ENCODE measurements at places on chromosomes 11 and 22. TPM values are rescaled to one million over a fixed set of nuclear protein-coding genes. Genes with fewer than 3 reads are reported as not detected.

GRCh38 chr22:44610071-44610470 lies 91.9 kb upstream of the PRR5 start:
- no peak for DNase-seq

GRCh38 chr11:561148-562003 lies 606 bp downstream of the RASSF7 start:
- no peak for DNase-seq

GRCh38 chr11:128471138-128471661 lies 116.2 kb downstream of the ETS1 start:
- DNase-seq, result no peak

DNA sequence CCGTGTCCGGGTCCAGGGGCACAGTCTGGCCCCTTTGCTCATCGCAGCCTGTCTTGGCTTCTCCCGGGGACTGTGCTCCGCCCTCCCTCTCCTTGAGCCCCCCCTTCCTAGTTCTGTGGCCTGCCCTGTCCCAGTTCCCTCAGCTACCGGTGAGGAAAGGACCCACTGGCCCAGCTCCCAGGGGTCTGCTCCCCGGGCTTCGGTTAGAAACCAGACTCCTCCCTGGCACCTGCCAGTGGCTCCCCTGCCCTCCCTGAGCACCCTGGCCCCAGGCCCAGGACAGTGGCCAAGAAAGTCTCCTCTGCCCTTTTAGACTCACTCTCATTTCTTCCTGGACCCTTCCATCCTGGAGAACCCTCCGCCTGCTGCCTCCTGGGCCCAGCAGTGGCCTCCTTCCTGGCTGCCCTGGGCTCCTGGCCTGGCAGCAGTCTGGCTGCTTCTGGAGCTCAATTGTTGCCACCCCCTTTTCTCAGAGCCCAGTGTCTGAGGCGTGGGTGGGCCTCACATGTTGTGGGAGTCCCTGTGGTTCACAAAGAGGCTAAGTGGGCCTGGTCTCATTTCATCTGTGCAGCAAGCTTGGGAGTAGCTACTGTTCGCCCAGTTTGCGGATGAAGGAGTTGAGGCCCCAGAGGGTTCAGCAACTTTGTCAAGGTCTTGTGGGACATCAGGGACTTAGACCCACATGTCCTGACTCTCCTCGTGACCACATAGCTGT lies 12.6 kb downstream of the PRDM11 start:
- no peak for DNase-seq

DNA sequence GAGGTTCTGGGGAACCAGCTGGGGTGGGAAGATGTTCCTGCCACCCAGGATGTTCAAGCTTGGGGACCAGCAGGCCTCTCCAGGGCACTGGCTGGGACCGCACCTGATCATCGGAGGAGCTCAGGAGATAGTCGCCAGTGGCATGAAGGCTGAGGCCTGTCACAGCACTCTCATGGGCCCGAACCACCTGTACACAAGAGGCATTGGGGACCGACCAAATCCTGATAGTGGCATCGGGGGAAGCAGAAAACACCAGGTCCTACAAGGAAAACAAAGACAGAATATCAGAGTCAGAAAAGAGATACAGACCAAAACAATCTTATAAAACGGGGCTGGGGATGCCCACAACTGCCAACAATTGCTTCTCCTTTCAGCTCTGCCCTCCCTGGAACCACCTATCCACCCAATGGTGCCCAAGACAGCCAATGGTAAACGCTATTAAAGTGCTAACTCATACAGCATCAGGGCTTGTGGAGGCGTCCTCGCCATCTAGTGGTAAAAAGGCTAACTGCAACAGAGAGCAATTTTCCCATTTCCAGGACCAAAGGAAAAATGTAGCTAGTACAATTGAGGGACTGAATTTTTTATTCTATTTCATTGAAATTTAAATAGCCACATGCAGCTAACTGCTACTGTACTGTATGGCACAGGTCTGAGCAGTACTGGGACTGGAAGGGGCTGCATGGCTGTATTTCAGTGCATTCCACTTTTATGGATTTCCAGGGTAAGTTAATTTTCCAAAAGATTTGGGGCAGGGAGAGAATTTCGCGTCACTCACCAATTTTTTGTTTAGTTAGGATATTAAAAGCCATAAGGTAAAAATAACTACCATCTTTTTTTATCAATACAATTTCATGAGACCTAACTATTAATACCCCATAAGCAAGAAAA lies 7.1 kb downstream of the PRPF19 start:
- DNase-seq, result no peak

MS4A14 gene
- not detected for total RNA-seq

APOA4 gene
- not detected for total RNA-seq

DSCAML1 gene
- total RNA-seq, result not detected
